Activated T-helper 1 cell treated with anti-CD3 and anti-CD28 coated beads, Interleukin-2, amount 50 U/mL, for 16 hours (primary cell): ENCODE measurements at places on chromosomes 2 and 18.

DNA sequence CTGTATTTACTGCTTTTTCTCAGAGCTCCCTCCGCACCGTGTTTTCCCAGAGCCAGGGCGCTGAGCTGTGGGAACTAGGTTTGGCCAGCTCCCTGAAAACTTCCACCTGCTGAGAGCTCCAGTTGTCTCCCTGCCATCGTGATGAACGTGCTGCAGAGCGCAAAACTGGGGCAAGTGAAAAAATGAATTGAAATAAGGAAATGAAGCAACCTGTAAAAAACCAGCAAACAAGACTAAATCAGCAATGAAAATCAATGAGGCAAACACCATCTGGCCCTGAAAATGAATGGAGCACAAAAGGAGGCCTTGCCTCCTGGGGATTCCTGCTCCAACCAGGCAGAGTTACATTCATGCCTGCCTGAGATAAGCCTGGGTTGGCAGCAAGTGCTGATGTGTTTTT is 129.9 kb downstream of the MARCHF4 start:
- DNase-seq: no peak

DNA sequence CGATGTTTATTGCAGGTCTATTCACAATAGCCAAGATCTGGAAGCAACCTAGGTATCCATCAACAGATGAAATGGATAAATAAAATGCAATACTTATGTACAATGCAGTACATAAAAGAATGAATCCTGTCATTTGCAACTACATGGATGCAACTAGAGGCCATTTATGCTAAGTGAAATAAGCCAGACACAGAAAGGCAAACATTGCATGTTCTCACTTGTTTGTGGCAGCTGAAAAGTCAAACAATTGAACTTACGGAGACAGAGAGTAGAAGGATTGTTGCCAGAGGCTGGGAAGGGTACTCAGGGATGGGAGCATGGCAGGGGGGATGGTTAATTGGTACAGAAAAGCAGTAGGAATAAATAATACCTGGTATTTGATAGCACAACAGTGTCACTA is 563.9 kb downstream of the TMX3 start:
- no peak for DNase-seq

DNA sequence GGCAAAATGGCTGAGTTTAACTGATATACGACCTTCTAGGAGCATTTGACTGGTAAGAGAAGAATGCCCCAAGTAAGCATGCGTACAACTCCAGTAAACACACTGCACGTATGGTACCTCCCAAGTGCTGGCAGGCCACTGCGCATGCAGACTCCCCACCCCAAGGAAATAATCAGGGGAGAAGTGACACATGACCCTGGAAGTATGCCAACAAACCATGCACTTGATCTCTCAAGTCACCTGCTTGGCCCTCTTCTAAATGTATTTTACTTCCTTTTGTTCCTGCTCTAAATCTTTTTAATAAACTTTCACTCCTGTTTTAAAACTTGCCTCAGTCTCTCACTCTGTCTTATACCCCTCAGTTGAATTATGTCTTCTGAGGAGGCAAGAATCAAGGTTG is 129.8 kb upstream of the COL5A2 start:
- DNase-seq: no peak

DNA sequence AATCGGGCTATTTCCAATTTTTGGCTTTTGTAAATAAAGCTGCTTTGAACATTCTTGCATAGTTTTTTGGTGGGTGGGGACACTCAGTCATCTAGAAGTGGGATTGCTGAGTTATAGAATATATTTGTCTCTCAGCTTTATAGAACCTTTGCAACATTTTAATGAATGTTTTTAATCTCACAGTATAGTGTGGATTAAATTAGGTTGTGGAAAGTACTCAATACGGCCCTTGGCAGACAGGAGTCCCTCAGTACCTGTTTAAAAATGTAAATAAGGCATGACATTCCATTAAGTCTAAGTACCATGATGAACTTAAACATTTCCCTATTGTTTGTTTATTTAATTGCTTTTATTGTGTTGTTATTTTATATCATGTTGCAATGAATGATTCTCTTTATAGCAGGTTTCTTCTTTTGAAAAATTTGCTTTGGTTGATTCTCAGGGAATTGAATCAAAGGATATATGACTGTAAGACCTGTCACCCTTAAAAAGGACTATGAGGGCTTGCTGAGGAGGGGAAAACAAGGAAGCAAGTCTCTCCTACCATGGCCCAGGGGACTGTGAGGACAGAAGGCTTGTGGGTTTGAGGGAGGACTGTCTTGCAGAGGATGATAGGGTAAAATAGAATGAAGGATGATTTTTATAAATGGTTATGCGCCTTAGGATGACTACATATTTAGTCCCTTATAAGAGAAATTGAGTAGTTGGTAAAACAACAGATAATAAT is 165.1 kb downstream of the RPIA start:
- no peak for DNase-seq

DNA sequence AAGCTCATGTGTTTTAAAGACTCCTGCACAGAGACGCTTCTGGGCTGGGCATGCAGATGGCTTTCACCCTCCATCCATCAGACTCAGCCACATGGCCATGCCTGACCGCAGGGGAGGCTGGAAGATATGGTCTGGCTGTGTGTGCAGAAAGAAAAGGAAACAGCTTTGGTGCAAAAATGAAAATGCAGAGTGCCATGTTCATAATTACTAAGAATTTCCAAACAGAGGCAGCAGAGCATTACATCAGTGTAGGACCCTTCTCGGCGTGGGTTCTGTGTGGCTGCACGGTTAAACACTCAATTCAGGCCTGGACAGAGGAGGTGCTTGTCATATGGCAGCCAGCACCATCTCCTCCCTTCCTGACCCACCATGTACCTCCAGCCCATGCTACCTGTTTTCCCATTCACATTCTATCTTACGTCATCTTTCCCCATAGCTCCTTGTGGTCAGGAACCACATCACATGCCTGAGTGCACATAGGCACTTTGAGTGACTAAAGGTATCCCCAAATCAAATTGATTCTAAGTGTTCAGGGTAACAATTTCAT is 200.3 kb upstream of the ID2 start:
- DNase-seq: no peak

- DNase-seq: no peak
Measured at GRCh38 chr2:174608866-174609214, 11.2 kb upstream of the WIPF1 start.

DNA sequence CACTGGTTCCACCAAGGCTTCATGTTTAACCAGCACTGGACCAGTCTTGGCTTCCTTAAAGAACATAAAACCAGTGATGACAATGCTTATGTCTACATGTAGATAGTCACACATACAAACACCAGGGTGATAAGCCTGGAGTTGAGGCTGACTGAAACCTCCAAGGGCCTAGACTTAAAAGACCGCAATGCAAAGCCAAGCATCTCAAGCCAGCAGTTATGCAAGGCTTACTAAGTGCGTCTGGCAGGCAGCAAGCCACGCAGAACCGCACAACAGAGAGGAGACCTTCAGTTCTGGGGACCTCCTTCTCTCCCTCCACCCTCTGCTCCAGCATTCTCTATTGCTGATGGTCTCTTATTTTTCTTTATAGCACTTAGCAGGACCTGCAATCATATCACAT is 63.2 kb upstream of the ACAA2 start:
- DNase-seq: no peak

- DNase-seq: no peak
Measured at GRCh38 chr2:155502766-155503165, 804.3 kb downstream of the KCNJ3 start.

- DNase-seq: no peak
Measured at GRCh38 chr2:109448946-109449788, 164.6 kb downstream of the SEPTIN10 start.

- no peak for DNase-seq
Measured at GRCh38 chr2:108073415-108074072, 87.2 kb downstream of the SLC5A7 start.

GRCh38 chr2:142803158-142803557 is 74.3 kb upstream of the KYNU start:
- DNase-seq: no peak

- DNase-seq: no peak
Measured at GRCh38 chr2:14677039-14677438, 44.5 kb downstream of the LRATD1 start.

DNA sequence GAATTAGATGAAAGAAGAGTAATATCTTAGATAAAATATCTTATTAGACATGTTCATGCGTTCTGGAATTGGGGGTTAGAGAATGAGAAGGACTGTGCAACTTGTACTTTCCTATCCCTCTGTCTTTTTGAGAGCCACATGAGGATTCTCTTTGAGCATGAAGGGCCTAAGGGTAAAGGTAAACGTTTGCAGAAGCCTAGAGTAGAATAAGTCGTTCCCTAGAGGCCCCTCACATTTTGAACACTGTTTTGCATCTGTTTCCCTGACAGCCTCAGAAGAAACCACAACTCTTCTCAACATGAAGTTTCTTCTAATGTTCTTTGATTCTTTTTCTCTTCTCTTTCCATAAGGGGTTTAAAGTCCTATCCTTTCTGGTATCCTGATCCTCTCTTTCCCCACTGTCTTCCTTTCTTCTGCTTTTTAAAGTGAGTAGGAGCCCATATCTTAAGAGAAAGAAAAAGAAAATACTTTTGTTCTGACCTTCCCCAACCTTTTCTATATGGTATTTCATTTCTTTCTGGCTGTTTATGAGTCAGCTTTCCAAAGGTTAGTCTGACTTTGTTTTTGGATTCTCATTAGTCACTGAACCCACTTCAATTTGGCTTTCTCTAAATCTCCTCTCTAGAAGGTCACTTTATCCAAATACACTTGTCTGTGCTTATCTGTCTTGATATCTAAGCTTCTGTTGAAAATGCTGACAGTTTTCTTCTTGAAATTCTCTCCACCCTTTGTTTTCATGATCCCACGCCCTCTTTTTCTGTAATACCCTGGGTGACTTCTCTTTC is 34.8 kb downstream of the PPP1R1C start:
- no peak for DNase-seq

- no peak for DNase-seq
Measured at GRCh38 chr2:26002632-26003310, 20.5 kb upstream of the KIF3C start.

DNA sequence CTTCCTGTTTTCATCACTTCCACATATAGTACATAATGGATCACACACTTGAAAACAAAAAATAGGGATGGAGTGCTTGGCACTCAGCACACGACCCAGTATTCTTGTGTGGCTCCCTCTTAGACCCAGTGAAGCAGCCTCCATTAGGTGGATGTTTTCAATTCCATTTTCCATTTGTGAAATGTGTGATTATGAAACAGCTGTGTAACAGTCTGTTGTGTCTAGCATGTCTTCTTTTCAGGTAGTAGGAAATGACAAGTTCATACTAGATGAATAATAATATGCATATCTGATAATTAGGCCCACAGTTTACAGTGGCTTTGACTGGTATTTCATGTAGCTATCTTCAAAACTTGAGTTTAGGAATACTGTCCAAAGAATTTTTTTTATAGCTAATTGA is 35.5 kb downstream of the EML6 start:
- DNase-seq: no peak

DNA sequence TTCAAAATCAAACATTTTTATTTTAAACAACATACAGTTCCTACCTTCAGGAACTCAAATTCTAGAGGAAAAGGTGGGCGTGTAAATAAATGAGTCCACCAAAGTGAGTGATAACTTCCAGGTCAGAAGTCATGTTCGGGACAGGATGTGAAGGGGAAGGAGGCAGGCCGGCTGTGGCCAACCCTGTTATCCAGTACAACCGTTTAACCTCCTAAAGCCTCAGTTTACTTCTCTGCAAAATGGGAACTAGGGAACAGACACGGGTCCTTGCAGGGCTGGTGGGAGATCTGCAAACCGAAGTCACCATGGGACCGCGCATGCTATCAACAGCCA is 373 bp downstream of the EIPR1 start:
- DNase-seq: no peak

- no peak for DNase-seq
Measured at GRCh38 chr2:151983221-151983620, 115.6 kb downstream of the CACNB4 start.

DNA sequence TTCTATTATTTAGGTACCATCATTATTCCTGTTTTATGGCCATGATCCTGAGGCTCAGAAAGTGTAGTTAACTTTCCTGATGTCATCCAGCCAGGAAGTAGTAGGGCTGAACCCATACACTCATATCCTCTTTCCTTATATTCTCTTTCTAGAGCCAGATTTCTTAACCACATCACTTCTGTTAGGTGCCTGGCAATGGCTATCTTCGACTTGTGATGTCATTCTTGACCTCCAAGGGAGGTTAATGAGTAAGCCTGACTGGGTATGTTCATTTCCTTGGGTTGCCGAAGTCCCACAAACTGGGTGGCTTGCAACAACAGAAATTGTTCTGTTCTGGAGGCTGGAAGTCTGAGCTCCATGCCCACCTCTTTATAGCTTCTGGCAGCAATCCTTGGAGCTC is 43.4 kb downstream of the ITGB6 start:
- DNase-seq: no peak

DNA sequence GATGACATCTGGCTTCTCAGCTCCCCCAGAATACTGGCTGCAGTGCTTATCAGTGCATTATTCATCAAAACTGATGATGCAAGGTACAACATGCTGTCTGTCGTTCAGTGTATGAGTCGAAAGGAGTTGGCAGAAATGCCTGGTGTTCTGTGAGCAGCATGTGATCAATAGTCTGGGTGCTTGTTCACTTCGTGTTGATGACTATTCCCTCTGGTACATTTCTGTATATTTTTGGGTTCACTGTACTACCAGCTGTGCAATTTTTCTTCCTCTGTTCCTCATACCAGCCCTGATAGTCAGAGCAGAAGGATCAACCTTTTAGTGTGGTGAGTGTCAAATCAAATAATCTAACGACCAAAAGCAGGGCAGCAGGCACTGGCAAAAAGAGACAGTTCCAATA is 59.0 kb upstream of the KLHL14 start:
- no peak for DNase-seq

DNA sequence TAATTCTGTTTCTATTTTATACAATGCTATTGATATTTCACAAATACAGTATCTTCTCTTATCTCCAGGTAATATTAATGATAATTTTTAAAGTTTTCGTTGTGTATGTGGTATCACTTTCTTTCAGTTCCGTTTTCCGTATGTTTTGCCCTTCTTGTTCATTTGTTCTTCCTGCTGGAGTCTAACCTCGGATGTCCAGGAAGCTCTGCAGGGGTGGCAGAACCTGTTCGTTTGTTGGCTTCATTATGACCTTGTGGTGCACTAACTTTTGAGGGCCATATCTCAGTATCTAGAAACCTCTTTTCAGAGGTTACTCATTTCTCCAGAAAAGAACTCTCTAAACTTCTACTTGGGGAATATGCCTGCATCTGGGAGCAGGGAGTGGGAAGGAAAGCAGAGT is 134.5 kb downstream of the NBAS start:
- DNase-seq: no peak
